ENCODE measurements at places on chromosomes 1 and 21.

DNA sequence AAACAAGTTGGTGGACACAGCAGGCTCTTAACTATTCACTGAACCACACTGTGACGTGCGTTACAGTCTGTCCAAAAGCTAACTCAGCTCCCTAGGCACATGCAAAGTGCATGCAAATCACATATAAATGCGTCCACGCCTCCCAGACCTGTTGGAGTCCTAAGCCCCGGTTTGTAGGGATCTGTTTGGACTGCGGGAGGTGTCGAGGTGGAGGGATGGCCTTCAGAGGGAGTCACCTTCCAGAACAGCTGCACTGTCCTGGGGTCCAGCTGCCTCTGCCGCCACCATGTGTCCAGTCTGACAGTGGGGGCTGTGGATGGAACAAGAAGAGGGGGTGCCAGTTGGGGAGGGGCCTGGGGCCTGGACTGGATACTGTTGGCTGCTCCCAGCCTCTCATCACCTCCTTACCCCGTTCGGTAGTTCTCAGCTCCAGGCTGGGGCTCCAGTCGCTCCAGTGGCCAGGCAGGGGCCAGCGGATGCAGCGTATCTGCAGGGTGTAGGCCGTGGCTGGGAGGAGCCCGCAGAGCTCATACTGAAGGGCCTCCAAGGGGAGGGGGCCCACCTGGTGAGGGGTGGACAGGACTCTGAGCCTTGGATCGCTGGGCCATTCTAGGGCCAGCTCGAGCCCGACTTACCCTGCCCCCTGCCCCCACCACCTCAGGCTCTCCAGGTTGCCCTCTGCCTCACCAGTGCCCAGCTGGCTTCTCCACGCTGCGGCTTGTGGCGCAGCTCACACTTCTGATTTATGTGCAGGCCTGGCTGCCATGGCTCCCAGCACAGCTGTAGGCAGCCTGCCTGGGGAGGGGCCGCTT lies 7.9 kb upstream of the MRPS15 start:
- H3K27ac ChIP-seq = no peak overlapping the region
- H3K27me3 ChIP-seq = no peaks in the 10 kb centered on the region
- H3K4me1 ChIP-seq = peaks cover 5% of the 10 kb centered on the region
- no peak for DNase-seq

GRCh38 chr1:19957779-19958178 lies 21.6 kb downstream of the PLA2G2A start:
- no peak for DNase-seq
- peaks cover 13% of the 10 kb centered on the region for H3K27me3 ChIP-seq
- no peak overlapping the region for H3K4me3 ChIP-seq
- H3K27ac ChIP-seq = no peak overlapping the region

DNA sequence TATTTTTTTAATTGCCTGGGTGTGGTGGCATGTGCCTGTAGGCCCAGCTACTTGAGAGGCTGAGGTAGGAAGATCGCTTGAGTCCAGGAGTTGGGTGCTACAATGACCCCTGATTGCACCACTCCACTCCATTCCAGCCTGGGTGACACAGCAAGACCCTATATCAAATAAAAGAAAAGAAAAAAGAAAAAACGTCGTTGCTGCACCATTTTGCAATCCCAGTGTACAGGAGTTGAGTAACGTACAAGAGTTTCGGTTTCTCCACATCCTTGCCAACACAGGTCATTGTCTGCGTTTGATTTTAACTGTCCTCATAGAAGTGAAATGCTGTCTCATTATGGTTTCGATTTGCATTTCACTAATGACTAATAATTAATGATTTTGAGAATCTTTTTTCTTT lies 7.9 kb downstream of the ZNF684 start:
- no peak overlapping the region for H3K4me3 ChIP-seq
- no peak for DNase-seq
- no peak overlapping the region for H3K27ac ChIP-seq
- H3K4me1 ChIP-seq = no peaks in the 10 kb centered on the region
- H3K36me3 ChIP-seq = peaks cover 66% of the 10 kb centered on the region

DNA sequence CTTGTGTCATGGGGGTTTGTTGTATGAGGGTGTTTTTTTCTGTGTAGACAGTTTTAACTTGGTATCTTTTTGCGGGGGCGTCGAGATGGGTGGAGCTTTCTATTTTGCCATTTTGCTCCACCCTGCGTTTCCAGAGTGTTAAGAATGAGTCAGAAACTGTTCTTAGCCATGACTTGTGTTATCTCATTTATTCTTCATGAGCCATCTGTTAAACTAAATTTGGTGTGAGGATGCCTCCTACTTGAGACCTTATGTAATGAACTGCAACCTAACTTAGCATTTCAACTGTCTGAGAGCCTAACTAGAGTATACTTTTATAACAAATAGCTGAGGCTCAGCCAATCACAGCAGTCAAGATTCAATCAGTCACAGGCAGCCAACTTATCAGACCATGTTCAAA lies 1873.5 kb downstream of the NCAM2 start:
- no peaks in the 10 kb centered on the region for H3K4me1 ChIP-seq
- no peaks in the 10 kb centered on the region for H3K36me3 ChIP-seq
- no peak for DNase-seq
- no peak overlapping the region for H3K27ac ChIP-seq

- H3K4me1 ChIP-seq = peaks cover 6% of the 10 kb centered on the region
- no peak overlapping the region for H3K4me3 ChIP-seq
- peaks cover 66% of the 10 kb centered on the region for H3K36me3 ChIP-seq
- no peak overlapping the region for H3K27ac ChIP-seq
- H3K27me3 ChIP-seq = no peaks in the 10 kb centered on the region
These were observed 59.4 kb upstream of the GNG4 start for GRCh38 chr1:235709018-235709417.

DNA sequence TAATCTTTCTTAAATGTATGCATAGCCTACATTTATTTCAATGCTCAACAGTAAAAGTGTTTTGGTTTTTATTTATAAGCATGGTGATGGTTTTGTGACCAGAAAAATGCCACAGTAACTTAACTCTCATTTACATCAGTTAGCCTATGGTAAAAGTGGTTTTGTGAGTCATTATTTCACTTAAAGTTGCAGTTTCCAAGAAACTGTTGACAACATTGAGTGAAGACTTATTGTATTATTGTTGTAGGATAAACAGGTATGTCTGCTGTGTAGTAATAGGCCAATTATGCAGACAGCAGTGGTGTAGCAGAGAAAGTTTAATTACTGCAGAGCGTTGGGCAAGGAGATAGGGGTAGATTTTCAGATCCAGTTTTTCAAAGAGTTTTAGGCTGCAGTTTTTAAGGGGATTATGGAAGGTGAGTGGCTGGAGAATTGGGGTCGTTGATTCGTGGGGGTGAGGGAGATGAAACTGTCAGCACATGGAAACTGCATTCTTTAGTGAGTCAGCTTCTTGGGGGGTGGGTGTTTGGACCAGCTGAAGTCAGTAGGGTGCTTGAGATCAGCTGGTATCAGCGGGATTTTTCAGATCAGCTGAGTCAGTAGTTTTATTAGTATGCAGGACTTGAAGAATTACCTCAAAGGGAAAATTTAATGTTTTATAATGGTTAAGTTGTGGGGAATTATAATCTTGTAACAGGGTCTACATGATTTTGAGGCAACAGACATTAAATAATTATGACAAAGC lies 168.7 kb upstream of the FMN2 start:
- H3K4me1 ChIP-seq = peaks cover 4% of the 10 kb centered on the region
- no peak overlapping the region for H3K4me3 ChIP-seq
- H3K27me3 ChIP-seq = peaks cover 5% of the 10 kb centered on the region

GRCh38 chr1:204731509-204731908 lies 46.0 kb upstream of the LRRN2 start:
- peaks cover 1% of the 10 kb centered on the region for H3K4me1 ChIP-seq
- DNase-seq = no peak
- H3K27ac ChIP-seq = no peak overlapping the region
- H3K36me3 ChIP-seq = no peaks in the 10 kb centered on the region

GRCh38 chr1:89872567-89872966 lies 51.7 kb downstream of the LRRC8D start:
- H3K27ac ChIP-seq = no peak overlapping the region
- DNase-seq = no peak
- no peaks in the 10 kb centered on the region for H3K27me3 ChIP-seq

DNA sequence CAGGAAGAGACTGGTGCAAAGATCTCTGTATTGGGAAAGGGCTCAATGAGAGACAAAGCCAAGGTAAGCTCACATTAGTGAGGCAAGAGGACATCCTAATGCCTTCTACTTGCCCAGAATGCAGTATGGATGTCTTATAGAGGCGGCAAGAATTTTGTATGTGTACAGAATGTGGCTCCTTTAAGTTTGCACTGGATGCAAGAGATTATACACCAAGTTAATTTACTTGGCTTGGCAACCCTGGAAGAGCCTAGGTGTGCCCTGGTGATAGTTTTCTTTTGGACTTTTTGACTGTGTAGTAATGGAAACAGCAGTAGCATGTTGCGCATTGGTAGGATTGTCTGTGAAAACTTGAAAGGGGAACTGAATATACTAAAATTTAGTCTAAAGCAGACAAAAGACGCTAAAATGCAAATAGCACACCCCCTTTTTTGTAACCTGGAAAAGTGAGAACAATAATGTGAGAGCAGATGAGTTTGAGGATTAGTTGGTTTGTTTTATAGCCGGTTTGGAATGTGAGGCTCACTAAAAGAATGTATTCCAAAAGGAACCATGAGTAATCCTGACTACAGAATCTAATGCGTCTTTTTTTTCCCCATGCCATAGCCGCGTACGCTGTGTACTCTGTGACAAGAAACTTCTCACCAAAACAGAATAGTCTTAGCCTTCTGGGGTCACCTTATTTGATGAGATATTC lies 18.1 kb downstream of the KHDRBS1 start:
- DNase-seq = no peak
- H3K27me3 ChIP-seq = no peaks in the 10 kb centered on the region
- H3K4me1 ChIP-seq = peaks cover 29% of the 10 kb centered on the region
- H3K27ac ChIP-seq = peak overlapping the region; percentile 8
- H3K36me3 ChIP-seq = peaks cover 66% of the 10 kb centered on the region
- H3K4me3 ChIP-seq = no peak overlapping the region

GRCh38 chr1:29269382-29269781 lies 33.1 kb downstream of the PTPRU start:
- no peak overlapping the region for H3K27ac ChIP-seq
- H3K4me3 ChIP-seq = no peak overlapping the region
- H3K27me3 ChIP-seq = peaks cover 35% of the 10 kb centered on the region
- H3K36me3 ChIP-seq = no peaks in the 10 kb centered on the region
- DNase-seq = no peak
